Right ventricle myocardium superior (tissue), 1 donor: ENCODE measurements at places on chromosomes 13 and 19. TPM values are rescaled to one million over a fixed set of nuclear protein-coding genes. Genes with fewer than 3 reads are reported as not detected.

ZNF525 gene
- total RNA-seq: 4.7 TPM

LILRB4 gene
- 3.8 TPM for total RNA-seq

NCR1 gene
- total RNA-seq: not detected

PIP5K1C gene
- total RNA-seq: 31.6 TPM

RUBCNL gene
- 0.70 TPM for total RNA-seq

NRTN gene
- total RNA-seq: 20.6 TPM

FAM216B gene
- total RNA-seq: 4.6 TPM

PCDH8 gene
- total RNA-seq: not detected

ZNF772 gene
- total RNA-seq: 21.4 TPM

OR4F17 gene
- not detected for total RNA-seq

GRCh38 chr13:84430015-84430414 lies 547.7 kb upstream of the SLITRK1 start:
- DNase-seq: no peak

- DNase-seq: no peak
These were observed 454.9 kb downstream of the LMO7 start for GRCh38 chr13:76091076-76091475.

DNA sequence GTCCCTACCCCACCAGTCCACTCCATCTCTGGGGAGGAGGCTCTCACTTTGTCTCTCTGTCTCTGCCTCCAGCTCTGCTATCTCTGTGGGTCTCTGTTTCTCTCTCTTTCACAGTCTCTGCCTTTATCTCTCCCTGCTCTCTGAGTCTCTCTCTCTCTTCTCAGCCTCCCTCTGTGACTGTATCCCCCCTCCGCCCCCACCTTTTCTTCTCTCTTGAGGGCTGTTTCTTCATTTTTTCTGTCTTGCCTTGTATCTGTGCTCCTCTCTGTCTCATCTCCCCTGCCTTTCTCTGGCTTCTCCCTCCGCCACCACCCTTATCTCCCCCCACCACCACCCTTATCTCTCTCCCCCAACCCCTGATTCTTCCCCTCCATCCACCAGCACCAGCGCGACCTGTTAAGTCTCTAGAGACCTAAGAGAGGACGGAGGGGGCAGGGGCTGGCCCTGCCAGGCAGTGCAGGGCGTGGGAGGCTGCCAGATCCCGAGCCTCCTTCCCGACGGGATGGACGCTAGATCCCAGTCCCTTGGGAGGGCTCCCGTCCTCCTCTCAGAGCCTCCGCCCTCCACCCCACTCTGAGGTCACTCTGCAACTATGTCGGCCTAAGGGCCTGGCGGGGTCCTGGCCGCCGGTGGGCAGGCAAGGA lies 1.0 kb downstream of the AXL start:
- peak; percentile 72 for DNase-seq

- no peak for DNase-seq
These were observed 393.1 kb downstream of the KLF12 start for GRCh38 chr13:73741111-73741510.

GRCh38 chr13:113579686-113580085 lies 4.9 kb upstream of the TFDP1 start:
- DNase-seq: peak; percentile 13

- DNase-seq: no peak
These were observed 7.7 kb upstream of the GPR18 start for GRCh38 chr13:99265821-99266426.

DNA sequence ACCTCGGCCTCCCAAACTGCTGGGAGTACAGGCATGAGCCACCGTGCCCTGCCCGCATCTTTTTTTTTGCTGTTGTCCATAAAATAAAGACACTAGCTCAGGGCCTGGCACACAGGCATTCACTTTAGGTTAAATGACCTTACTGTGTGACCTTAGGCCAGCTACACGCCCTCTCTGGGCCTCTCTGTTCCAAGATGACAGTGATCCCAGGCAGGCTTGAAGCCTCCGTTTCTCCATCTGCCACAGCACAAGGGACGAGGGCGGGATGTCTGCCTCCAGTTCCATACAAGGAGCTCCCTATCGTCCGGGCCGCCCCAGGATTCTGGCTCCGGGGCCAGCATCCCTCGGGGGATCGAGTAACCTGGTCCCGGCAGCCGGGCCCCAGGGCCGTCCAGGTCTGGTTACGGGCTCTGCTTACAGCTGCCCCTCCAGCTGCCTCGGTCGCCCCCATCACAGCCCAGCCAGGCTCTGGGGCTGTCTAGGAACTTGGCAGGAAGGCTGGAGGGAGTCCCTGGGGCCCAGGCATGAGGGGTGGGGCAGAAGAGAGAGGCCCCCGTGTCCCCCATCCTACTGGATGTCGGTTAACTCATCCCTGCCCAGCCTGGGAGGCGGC lies 11.9 kb upstream of the SEMA6B start:
- DNase-seq: no peak

- DNase-seq: peak; percentile 56
These were observed 111.8 kb downstream of the SACS start for GRCh38 chr13:23321535-23322241.

DNA sequence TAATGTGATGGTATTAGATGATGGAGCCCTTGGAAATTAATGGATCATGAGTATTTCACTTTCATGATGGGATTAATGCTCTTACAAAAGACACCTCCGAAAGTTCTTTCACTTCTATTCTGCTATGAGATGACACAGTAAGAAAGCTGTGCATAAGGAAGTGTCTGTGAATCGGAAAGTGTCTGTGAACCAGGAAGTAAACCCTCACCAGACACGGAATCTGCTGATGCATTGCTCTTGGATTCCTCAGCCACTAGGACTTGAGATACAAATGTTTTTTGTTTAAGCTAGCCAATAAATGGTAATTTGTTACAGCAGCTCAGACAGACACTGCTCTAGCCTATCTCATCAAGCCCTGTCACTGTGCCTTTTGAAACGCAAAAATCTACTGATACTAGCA lies 440.4 kb upstream of the PRR20A start:
- DNase-seq: no peak

DNA sequence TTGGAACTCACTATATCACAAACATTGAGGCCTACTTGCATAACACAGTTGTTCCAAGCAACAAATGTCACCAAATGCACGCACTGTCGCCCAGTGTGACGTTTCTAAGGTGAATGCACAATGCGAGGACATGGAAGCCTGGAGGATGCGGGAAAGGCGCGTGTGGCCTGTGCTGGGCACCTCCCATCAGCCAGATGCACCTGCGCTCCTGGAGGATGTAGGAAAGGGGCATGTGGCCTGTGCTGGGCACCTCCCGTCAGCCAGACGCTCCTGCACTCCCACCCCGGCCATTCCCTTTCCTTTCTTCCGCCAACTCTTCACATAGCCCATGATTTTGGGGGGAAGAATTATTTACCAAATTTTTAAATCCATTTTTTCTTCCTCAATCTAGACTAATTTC lies 202.4 kb upstream of the SOX1 start:
- no peak for DNase-seq

- no peak for DNase-seq
These were observed 431.9 kb downstream of the COG6 start for GRCh38 chr13:40087091-40088002.

DNA sequence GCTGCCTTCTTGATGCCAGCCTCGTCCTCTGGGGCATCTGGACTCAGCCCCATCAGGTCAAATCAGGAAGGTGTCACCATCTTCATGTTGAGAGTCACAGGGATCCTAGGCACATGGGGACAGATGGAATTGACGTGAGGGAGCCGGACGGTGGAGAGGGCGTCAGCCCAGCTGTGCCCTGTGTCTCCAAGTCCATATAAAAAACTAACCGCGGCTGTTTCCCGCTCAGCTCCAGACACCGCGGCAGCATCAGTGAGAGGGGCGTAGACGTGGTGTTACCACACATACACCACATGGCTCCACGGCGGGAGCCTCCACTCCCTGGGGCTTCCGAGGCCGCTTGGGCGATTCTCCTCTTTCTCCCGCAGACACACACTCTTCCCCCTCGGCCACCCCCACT lies 5.6 kb upstream of the PRR36 start:
- no peak for DNase-seq

GRCh38 chr19:3570606-3571011 lies 2.1 kb upstream of the HMG20B start:
- no peak for DNase-seq

- DNase-seq: no peak
These were observed 4.0 kb upstream of the ZNF628 start for GRCh38 chr19:55472463-55472862.
